ENCODE measurements at places on chromosomes 3 and 15.

GRCh38 chr15:41828807-41829141, 882 bp downstream of the JMJD7 start:
- DNase-seq: no peak

DNA sequence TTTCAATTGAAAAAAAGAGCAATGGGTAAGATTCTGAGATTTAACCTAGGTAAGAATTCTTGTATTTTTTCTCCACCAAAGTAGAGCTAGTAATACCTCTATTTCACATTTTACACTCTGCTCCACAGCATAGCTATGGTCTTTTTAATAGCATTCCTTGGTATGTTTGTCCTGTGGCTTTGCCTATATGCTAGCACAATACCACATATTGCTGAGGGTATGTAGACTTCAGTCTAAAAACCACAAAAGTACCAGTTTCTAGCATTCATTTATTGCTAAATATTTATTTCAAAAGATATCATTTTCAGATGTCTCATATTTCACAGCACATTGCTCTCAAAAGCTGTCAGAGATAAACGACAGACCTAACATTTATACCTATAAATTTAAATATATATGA, 18.2 kb upstream of the EOGT start:
- DNase-seq: no peak

DNA sequence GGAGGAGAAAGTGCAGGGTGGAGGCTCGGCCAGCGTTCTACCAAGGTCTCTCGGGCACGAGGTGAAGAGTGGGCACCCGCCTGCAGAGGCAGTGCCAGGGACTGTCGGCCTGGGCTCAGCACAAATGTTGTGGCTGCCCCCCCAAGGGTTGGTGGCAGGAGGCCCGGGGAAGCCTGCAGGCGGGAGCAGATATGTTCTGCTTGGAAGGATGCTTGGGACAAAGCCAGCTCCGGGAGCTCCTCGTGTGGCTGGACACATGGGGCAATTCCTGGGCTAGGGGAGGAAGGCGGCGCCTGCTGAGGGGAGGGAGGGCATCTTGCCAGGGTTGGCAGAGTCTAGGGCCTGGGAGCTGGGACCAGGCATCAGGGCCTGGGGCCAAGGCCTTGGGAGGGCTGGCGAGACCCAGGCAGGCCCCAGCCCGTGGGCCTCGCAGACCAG, 30.4 kb upstream of the FBLN2 start:
- no peak for DNase-seq

DNA sequence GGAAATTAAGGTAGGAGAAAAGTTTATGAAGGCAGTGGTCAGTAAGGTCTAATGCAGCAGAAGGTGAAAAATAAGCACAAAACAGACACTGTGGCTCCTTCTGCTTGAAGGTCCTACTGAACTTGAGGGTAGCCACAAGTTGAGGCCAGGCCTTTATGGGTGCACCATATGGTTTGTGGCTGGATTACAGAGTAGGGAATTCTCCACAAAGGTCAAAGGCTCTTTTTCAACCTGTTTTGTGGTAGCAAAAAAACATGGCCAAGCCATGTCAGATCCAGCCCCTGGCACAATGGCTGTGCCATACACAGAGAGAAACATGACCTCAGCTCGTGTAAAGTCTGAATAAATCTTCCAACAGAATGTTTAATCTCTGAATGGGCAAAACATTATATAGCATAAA, 214.0 kb downstream of the SATB1 start:
- DNase-seq: no peak

DNA sequence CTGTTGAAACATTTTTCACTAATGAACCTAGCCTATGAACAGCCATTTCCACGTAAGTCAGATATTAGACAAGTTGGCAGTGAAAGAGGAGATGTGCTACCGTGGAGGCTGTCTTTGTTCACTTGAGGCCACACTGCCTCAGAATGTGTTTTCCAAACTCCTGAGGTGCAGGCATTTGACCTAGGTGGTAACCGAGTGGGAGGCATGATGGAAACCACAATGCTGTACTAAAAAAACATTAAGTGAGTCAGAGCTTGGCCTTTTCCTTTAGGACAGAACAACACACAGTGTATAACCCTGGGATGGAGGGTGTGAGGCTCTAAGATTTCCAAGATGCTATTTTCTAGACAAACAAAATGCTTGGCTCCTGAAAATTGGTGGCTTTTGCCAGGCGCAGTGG, 406.3 kb downstream of the SOX2 start:
- DNase-seq: no peak

All from NK-92 treated with Interleukin-12 subunit alpha and Interleukin-12 subunit beta, amount 100 ng/mL, for 24 hours (cell line).